Activated CD8-positive, alpha-beta memory T cell treated with anti-CD3 and anti-CD28 coated beads for 4 hours (primary cell): ENCODE measurements at places on chromosomes 5 and 9.

DNA sequence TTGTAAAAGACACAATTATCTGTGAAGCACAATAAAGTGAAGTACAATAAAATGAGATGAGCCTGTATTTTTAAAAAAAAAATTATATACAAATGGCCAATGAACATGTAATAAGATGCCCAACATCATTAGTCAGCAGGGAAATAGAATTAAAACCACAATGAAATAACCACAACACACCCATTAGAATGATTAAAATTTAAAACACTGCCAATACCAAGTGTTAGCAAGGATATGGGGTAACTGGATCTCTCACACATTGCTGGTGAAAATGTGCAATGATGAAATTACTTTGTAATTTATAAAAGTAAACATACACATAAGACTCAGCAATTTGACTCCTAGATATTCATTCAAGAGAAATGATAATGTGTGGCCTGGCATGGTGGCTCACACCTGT lies 62.8 kb downstream of the SHOC1 start:
- DNase-seq: no peak

GRCh38 chr9:85202596-85202995 lies 533.1 kb downstream of the NTRK2 start:
- no peak for DNase-seq

GRCh38 chr5:119435436-119436132 lies 16.7 kb upstream of the HSD17B4 start:
- peak; percentile 62 for DNase-seq

- no peak for DNase-seq
Observed at GRCh38 chr5:115657881-115658233, 32.0 kb upstream of the TMED7 start.

GRCh38 chr9:38211002-38211401 lies 142.0 kb upstream of the SHB start:
- DNase-seq: no peak

- no peak for DNase-seq
Observed at GRCh38 chr5:83538786-83539462, 67.4 kb downstream of the VCAN start.

- DNase-seq: no peak
Observed at GRCh38 chr9:37974506-37975173, 70.7 kb upstream of the SLC25A51 start.

- no peak for DNase-seq
Observed at GRCh38 chr9:120863833-120864232, 13.2 kb downstream of the PHF19 start.

DNA sequence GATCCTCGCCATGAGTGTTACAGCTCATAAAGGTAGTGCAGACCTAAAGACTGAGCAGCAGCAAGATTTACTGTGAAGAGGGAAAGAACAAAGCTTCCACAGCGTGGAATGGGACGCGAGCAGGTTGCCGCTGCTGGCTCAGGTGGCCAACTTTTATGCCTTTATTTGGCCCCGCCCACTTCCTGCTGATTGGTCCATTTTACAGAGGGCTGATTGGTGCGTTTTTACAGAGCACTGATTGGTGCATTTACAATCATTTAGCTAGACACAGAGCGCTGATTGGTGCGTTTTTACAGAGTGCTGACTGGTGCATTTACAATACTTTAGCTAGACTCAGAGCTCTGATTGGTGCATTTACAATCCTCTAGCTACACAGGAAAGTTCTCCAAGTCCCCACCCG lies 13.9 kb downstream of the PLK2 start:
- DNase-seq: no peak

DNA sequence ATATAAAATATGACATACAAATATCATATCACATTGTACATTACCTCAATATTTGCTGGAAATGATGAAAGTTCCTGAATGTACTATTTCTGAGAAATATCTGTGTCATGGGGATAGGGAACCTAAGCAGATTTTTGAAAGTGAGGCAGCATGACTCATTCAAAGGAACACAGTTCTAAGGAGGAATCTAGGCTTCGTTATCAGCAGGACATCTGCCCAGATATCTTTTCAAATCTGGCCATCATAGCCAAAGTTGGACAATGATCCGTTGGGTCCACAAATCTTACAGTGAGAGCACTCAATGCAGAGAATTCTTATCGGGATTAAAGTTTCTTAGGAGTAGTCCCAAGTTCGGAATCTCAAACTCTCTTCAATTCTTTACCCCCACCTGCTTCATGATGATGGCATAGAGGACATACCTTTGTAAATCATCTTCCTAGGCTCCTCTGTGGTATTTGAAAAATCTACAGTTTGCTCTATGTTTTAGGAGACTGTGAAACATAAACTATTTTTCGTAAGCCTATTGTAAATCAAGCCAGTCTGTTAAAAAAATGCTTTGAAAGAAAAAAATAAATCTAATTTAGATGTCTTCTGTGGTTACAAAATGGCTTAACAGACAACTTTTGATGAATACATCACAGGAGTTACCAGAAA lies 29.4 kb upstream of the ALDH1A1 start:
- no peak for DNase-seq

DNA sequence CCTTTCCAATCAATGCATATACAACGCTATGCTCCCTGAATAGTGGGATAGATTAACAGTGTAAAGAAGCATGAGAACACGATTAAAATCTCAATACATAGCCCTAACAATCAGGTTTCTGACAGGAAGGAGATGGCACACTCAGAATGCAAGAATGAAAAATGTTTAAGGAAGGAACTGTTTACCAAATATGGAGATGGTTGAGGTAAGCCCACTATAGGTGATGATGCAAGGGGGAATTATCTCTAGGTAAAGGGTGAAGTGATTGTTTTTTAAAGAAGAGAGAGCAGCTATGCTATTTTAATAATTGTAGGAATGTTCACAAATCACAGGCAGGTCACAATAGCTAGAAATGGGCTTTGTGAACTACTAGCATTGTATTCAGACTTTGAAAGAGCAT lies 302.4 kb downstream of the CHSY3 start:
- no peak for DNase-seq

GRCh38 chr5:41809128-41809527 lies 61.1 kb downstream of the OXCT1 start:
- DNase-seq: no peak

- DNase-seq: peak; percentile 40
Observed at GRCh38 chr5:138438724-138439476, at the start of gene REEP2. REEP2 (plus strand) TSS chr5:138439057; CDS start chr5:138439209, 152 bp downstream.

- DNase-seq: no peak
Observed at GRCh38 chr9:130089141-130089540, 35.4 kb downstream of the GPR107 start.

DNA sequence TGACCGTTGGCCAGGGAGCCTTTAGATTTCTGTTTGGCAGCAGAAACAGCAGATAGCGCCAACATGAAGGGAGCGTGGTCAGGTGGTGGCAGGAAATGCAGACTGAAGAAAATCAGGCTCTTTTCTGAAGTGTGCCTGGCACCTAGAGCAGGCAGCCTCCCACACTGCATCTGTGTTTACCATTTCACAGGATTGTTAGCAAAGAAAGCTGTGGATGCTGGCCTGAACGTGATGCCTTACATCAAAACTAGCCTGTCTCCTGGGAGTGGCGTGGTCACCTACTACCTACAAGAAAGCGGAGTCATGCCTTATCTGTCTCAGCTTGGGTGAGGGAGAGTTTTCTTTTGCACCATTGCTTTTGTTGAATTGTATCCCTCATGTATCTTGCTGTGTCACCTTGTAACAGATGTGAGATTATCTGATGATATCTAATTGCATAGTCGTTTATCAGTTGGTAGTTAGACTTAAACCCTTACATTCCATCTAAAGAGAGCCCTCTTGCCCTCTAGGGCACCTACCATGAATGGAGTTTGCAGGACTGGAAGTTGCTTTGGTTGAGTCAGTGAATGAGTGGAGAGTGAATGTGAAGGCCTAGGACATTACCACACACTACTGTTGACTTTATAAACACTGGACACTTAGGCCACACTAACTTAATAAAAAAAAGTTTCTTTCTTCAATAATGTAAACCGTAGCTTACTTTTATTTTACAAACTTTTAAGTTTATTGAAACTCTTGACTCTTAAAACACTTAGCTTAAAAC lies 42.8 kb downstream of the ACO1 start:
- no peak for DNase-seq

DNA sequence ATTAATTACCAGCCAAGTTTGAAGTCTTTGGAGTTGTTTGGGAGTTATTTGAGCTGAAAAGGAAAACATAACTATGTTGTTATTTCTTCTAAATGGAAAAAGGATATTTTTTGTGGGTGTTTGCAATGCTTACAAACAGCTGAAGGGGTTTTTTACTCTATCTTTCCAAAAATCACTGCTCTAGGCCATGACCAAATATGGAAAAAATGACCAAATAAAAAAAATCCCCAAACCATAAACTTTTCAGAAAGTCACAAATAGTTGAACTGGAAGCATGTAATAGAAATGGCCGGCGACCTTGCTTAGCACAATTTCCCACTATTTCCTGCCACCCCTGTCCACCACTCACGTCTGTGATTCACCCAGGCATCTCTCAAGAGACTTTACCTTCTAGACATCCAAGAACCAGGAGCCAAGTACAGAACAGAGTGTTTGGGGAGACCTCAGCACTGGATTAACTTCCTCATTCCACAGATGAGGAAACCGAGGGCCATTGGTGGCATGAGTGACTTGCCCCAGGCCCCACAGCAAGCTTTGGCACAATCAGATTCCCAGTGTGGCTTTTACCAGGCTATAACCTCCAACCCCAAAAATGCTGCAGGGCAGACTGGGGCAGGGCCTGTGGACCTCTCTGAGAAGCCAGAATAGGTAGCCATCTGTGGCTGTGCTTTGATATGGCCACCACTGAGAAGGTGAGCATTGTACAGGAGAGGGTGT lies 84.5 kb downstream of the NRG2 start:
- no peak for DNase-seq

GRCh38 chr9:16450578-16450977 lies 419.9 kb downstream of the BNC2 start:
- no peak for DNase-seq

GRCh38 chr9:130824643-130825350 lies 10.3 kb upstream of the ABL1 start:
- no peak for DNase-seq
